AG09319 (cell line): ENCODE measurements at places on chromosomes 4 and X.
A peak's percentile ranks its signal among the peaks of the same experiment; 100 is the strongest.

DNA sequence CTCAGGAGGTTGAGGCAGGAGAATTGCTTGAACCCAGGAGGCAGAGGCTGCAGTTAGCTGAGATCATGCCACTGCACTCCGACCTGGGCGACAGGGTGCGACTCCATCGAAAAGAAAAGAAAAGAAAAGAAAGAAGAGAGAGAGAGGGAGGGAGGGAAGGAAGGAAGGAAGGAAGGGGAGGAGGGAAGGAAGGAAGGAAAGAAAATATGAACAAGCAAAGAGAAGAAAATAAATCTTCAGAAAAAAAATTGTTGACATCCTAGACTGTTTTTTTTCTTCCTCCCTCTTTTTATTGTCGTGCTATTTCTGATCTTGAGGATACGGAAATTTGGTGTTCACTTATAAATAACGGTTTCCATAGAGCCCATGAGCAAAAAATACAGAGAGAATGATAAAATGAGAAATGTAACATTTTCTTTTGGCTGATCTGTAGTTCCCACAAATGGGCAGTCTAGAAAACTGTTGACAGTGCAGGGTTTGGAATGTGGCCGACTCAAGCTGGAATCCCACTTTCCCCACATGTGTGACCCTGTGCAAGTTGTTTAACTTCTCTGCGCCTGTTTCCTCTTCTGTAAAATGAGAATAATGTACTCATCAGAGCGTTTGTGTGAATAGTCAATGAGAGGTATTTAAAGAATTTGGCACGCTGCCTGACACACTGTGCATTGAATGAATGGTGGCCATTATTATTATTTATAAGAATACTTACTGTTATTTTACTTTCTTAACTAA lies 19.4 kb downstream of the SORBS2 start:
- DNase-seq, result peak; percentile 27

DNA sequence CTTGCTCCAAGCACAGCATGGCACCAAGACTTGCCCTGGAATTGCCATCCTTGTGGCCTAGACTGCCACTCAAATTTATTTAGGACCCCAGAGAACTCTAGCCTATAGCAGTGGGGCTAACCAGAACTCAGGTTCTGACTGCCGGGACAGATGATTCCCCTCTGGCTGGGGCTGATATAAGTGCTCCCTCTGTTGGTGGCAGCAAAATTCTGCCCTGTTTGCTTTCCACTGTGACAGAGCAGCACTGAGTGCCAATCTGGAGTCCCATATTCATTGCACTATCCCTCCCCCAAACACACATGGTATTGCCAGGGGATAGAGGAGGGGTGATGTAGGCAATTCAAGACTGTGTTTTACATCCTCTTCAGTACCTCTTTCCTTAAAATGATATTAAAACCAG lies 1081.9 kb downstream of the FAT4 start:
- DNase-seq, result no peak

- no peak for DNase-seq
These were observed 108.4 kb downstream of the ABLIM2 start for GRCh38 chr4:8050180-8050554.

DNA sequence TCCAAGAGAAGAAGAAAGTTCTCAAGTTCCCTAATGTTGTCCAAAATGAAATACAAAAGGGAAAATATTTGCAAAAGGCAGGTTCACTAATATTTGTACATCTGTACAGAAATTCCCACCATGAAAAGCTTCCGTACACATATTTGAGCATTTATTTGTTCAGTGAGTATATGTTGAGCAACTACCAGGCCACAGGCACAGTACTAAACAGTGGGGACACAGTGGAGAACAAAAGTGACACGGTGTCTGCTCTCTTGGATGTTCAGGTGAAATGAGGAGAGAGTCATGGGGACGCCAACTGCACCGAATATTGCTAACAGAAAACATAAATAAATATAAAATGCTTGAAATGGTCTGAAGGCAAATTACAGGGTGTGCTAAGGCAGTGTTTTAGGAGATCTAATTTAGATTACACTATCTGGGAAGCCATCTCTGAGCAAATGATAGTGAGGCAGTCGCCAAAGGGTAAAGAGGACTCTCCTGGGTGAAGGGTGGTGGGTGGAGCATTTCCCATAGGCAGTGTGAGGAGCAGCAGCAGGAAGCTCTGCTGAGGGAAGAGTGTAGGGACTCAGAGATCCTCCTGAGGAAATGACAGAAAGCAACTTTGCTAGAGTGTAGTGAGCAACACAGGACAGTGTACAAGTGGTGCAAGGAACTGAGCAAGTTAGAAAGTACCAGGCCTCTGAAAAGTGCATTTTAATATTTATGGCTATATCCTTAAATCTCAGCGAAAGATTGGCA lies 375.2 kb downstream of the GALNTL6 start:
- DNase-seq, result no peak

GRCh38 chr4:3232871-3233271 lies 16.1 kb upstream of the MSANTD1 start:
- no peak for DNase-seq

GRCh38 chrX:11265352-11265751 lies 27.9 kb upstream of the AMELX start:
- no peak for DNase-seq

DNA sequence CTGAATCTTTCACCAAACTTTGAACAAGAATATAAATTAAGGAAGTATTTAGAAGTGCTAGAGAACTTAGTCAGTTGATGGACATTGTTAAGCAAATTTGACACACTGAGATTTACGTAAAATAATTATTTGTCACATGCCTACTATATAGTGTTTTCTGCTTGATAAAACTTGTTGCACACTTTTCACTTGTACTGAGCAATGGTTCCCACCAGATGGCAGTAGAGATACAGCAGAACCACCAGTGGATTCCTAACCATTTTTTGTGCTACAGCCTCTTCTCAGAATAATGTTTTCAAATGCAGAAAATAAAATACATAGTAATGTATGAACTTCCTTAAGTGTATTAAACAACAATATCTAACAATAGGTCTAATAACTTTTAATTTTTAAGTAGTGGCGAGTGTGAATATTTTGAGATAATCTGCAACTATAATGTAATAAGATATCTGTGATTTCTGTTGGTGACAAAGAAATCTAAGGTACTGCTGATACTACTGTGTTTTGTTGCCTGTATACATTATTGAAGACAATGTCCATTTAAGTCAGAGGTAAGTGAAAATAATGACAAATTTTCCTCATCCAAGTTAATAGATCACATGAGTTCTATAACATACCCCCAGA lies 81.2 kb downstream of the APOOL start:
- peak; percentile 2 for DNase-seq

- DNase-seq, result no peak
These were observed at the start of gene CHST7 for GRCh38 chrX:46573331-46573891. TSS of gene CHST7 (plus strand) at chrX:46573765. CDS start at chrX:46573932, 167 bp downstream.

- no peak for DNase-seq
These were observed 168.5 kb upstream of the SH3RF1 start for GRCh38 chr4:169439244-169439643.

GRCh38 chr4:17654701-17655100 lies 40.3 kb downstream of the MED28 start:
- no peak for DNase-seq

DNA sequence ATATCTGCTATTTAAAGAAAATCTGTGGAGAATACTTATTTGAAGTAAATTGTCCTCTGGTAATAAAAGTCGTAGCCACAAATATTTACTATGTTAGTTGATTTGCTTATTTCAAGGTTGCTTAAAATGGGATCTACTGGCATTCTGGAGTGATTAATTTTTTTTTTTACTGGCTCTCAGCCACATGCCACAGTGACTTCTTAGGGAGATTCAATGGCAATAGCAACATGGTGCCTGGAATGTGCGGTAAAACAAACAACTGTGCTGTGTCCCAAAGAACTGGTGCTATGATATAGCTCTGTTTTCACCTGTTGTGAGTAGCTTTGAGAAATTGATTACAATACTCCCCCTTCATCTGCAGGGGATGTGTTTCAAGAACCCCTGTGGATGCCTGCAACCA lies 324.3 kb downstream of the GPAT3 start:
- no peak for DNase-seq

DNA sequence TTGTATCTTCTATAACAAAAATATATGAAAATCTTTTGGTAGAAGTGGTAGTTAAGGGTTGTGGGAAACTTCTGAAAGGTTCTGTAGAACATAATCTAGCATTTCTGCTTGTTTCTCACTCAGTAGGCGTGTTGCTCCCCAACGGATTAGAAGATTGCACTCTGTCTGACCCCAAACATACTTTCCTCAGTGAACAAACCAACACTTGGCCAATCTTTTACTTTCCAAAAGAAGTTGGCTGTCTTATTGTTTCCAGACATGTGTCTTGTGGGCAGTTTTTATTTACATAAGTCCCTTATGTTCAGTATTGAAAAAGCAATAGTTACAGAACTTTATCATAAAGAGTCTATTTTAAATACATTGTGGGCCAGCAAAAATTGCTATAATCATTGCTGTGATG lies 312.8 kb upstream of the EPHA5 start:
- DNase-seq, result no peak

DNA sequence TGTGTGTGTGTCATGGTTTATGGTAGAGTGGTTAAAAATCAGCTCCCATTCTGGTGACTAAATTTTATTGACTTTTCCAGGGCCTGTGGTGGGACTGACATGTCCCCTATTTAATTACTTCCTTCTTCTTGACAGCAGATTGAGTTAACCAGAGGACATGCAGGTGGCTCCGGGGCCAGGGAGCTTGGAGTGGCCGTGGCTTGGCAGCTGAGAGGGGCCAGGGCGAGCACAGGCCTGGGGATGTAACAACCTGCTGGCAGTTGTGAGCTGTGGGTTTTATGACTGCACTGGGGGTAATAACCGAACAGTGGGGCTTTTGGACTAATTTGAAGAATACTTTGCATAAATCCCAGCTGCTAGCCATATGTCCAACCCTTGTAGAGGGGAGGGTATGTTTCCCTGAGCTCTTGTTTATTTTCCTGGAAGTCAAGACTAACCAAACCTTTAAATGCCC lies 186.0 kb downstream of the MID1IP1 start:
- no peak for DNase-seq

DNA sequence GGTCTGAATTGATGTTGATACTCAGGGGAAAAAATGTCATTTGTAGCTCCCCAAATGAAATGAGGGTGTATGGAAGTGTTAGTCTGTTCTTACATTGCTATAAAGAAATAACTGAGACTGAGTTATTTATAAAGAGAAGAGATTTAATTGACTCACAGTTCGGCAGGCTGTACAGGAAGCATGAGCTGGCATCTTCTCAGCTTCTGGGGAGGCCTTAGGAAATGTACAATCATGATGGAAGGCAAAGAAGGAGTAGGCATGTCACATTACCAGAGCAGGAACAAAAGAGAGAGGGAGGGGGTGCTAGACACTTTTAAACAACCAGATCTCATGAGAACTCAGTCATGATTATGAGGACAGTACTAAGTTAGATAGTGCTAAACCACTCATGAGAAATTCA lies 1199.9 kb upstream of the DIAPH2 start:
- no peak for DNase-seq

- DNase-seq, result no peak
These were observed 155.9 kb downstream of the AASDH start for GRCh38 chr4:56231410-56231809.
